Myocyte (in vitro differentiated cells): ENCODE measurements at places on chromosomes 1 and 21. TPM values are rescaled to one million over a fixed set of nuclear protein-coding genes. Genes with fewer than 3 reads are reported as not detected.

DNA sequence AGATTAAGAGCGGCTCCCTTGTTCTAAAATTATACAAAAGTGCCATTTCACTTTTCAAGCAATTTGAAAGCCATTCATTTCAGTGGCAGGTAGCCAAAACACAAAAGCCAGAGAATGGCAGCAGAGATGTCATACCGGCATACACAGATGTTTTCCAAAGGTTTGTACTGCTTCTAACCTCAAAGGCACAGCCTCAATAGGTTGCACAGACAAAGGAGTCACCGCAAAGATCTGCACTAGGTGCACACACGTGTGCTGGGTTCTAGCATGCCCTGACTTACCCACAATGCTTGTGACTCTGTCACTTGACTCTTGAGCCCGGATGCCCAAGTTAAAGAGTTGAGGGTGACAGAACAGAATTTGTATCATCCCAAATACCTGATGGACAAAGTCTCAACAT is 448.9 kb upstream of the ADGRL2 start:
- no peak for DNase-seq

GRCh38 chr1:41919764-41920397 is 1.2 kb upstream of the HIVEP3 start:
- DNase-seq, result peak; percentile 65

DNA sequence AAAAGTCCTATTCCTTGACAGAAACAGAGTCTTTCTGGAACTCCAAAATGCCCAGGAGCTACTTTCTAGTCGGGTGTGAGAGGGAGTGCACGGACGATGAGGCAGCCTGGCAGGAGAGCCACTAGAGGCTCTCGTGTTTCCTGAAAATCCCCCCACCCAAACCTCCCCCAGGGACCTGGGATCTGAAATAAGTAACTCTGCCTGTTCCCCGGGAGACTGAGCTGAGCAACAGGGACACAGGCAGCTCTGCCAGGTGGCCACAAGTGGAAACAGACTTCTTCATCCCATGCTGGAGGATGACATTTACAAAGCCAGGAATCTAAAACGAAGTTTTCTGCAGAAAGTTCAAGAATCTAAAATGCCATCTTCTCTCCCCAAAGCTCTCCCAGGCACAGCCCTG is 77.1 kb downstream of the ITPKB start:
- no peak for DNase-seq

GRCh38 chr1:201309416-201309815 is 26.1 kb downstream of the PKP1 start:
- peak; percentile 51 for DNase-seq

DNA sequence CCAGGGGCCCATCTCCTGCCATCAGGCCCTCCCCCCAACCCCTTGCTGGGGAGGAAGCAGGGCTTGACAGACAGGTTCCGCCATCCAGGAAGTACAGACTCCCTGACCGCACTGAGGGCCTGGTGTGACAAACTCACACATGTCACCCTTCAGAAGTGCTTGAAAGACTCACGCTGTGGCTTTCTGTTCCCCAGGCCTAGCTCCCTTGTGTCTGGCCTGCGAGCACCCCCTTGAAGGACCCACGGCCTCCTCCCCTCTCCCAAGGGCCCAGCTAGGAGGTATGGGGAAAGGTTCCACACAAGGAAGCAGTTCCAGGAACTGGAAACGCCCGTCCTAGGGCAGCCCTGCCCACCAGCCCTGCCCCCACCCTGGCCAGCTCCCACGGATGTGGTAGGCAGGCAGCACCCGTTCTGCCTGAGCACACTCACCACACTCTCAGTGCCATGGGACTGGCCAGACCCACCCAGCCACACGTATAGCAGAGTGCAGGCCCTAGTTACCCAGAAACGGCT is 26.7 kb downstream of the SLC2A1 start:
- DNase-seq, result no peak

DNA sequence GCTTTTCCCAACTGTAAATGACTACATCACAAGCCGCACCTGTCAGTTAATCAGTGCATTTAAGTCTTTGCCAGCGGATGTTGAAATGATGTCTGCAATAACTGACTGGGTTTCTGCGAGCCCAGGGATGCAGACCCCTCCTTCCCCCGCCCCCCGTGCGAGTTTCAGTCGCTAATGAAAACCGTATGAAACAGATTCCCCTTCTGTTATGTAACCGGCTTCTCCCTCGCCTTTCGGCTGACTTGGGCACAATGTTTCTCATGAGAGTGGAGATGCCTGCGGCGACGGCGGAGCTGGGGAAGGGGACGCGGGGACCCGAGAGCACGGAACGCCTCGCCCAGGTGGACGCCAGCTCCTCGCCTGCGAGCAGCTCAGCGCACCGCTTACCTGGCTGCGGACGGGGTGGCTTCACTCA is 753 bp downstream of the KCNJ6 start:
- DNase-seq, result peak; percentile 61

DNA sequence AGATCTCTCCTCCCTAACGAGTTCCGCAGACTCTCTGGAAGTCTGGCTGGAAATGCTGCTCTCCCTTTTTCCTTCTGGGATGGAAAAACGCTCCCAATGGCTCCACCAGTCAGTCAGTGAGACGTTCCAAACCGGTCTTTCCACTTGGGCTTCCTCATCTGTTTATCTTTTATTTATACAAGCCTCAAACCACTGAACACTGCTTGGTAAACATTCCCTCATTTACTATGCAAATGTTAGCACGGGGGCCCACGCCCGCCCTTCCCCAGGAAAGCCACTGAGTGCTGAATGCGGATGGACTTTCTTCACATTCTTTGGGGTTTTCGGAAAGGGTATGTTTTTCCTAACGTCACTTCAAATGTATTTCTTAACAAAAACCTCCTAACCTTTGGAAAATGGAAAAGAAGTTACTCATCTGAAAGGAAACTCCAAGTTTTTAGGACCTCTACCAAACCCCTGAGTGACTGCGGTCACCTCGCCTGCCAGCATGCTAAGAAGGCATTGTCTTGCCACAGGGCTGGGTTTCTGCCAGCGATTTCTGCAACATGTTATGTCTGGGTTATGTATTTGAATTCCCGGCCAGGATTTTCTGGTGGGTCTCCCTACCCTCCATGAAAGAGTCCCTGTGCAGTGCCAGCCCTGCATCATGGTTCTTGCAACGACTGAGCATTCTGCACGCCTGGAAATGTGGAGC is 14.0 kb upstream of the UMODL1 start:
- peak; percentile 43 for DNase-seq

- peak; percentile 8 for DNase-seq
Measured at GRCh38 chr1:42142894-42143675, 10.1 kb upstream of the GUCA2B start.

- no peak for DNase-seq
Measured at GRCh38 chr1:67700692-67701410, 15.8 kb downstream of the GADD45A start.

DNA sequence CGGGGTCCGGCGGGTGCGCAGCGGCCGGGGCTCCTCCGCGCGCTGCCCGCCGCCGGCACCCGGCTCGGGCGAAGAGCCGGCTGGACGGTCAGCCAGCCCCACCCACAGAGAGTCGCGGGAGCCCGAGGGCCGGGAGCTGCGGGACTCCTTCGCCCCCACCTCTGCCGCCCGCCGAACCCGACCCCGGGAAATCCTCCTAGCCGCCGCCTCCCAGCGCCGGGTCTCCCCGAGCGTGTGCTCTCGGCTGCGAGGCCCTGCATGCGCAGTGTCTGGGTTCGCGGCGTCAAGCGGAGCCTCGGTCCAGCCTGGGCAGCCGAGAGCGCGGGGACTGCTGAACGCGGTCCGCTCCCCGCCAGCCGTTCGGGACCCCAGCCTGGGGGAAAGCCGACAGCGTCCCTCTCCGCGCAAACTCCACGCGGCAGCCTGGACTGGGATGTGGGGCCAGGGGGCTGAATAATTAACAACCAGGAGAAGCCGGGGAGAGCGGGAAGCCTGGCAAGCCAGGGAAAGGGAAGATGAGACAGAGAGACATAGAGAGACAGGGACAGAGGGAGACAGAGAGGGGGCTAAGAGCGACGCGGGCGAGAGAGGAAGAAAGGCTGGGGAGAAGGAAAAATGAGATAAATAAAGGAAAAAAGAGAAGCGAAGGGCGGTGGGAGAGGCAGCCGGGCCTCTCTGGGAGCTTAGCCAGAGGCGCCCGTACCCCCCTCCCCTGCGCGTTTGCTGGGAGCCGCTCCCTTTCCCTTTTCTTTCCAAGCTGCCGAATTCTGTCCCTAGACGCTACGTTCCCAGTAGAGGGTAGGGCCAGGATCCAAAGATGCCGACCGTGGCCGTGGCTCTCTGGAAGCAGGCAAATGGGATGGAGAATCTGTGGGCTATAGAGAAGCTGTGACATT is 64.2 kb downstream of the MEF2D start:
- no peak for DNase-seq

GRCh38 chr1:118989878-118990378 is 1.8 kb upstream of the TBX15 start:
- no peak for DNase-seq

DNA sequence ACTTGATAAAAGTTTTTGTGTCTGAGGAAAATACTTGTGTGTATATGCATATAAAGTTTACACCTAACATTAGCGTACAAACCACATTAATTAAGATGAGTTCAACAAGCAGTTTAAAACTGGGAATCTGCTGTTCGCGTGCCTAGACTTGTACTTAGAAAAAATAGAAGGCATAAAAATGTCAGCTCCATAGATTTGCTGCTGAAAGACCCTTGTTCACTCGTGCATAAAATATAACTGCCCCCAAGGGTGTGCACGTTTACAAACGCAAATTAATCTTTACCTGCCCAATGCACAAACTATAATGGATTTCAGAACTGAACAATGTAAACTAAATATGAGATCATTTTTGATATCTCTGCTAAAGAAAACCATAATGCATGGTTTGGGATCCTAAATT is 392.3 kb upstream of the ADGRL2 start:
- DNase-seq, result no peak

GRCh38 chr1:36085126-36085525 is 1.2 kb downstream of the TEKT2 start:
- DNase-seq, result no peak

- DNase-seq, result no peak
Measured at GRCh38 chr1:203490607-203491006, 3.3 kb upstream of the OPTC start.

DNA sequence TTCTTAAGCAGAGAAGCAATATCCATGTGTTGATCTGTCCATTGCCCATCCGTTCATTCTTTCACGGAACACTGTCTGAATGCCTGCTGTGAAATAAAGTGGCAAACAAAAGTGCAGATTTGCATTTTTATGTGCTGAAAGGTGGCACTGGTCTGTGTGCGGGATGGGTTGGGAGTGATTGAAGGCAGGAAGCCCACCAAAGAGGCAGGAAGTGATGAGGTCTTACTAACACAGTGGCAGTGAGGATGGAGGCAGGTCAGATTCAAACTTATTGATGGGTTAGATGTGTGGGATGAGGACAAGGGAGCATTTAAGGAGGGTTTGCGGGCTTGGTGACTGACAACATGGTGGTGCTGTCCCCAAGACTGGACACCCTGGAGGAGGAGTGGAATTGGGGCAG is 8.3 kb downstream of the PTPRF start:
- DNase-seq, result no peak

DNA sequence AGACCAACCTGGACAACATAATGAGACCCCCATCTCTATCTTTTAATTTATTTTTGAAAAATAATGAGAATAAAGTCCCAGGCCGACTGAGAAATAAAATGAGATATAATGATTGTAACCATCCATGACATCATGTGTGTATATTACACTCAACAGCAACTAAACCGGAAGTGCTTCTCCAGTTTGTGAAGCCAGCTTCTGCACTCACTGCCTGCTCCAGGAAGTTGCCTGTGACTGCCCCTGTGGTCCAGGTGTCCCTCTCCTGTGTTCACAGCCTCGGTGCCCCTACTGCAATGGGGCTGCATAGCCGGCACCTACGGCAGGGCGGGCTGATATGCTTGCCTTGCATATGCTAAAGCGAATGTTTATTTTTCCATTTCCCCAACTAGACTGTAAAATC is 68.3 kb downstream of the SSBP3 start:
- no peak for DNase-seq

GRCh38 chr1:169586067-169586394 is 250 bp downstream of the F5 start:
- no peak for DNase-seq

DNA sequence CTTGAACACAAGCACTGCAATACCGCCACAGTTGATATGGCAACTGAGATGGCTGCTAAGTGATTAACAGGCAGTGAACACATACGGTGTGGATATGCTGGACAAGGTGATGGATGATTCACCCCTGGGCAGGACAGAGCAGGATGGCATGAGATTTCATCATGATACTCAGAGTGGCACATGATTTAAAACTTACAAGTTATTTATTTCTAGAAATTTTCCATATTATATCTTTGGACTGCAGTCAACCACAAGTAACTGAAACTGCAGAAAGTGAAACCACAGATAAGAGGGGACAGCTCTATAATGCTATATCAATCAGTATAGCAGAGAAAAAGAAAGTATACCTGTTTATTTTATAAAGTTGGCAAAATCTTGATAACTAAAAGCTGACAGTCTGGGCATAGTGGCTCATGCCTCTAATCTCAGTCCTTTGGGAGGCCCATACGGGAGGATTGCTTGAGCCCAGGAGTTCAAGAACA is 47.9 kb downstream of the PHACTR4 start:
- peak; percentile 72 for DNase-seq

- peak; percentile 39 for DNase-seq
Measured at GRCh38 chr1:225447650-225448089, 19.8 kb upstream of the LBR start.

DNA sequence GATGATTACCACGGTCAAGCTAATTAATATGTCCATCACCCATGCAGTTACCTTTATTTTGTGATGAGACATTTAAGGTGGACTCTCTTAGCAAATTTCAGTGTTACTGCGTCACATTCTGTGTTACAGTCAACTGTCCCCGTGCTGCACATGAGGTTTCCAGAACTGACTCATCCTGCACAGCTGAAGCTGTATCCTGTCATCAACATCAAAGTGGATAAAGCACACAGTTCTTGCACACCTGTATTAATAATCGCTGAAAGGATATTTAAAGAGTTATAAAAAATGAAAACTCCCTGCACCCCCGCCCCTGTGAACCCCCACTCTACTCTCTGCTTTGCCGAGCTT is 3.4 kb upstream of the KRTAP10-5 start:
- no peak for DNase-seq

DNA sequence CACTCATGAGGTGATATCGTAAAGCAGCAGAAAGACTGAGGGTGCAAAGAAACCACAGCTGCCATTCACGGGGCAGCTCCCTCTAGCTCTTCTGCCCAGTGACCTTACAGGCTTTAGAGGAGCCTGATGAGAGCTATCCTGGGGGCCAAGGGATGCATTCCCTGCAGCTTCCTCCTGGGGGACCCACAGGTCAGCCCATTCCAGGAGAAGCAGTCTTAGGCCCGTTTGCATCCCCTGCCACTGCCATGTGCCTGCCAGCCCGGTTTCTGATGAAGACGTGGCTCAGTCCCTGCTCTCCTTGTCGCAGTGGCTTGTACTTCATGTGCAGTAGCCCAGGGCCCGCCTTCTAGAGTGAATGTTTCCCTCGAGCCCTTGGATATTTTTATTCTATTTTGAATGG is 22.8 kb downstream of the ATP5PO start:
- DNase-seq, result no peak

GRCh38 chr1:159015440-159015909 is 5.8 kb downstream of the IFI16 start:
- DNase-seq, result peak; percentile 94

PLEKHA6 gene
- 16.7 and 18.7 TPM in 2 replicates for total RNA-seq

ANGEL2 gene
- total RNA-seq, result 36.3 and 59.0 TPM in 2 replicates

RXRG gene
- total RNA-seq, result 0.08 TPM in 1 of 2 replicates, not detected in the other

HES3 gene
- total RNA-seq, result not detected in 2 replicates

FYB2 gene
- total RNA-seq, result not detected in 2 replicates

ADCY10 gene
- not detected in 2 replicates for total RNA-seq

ZNF683 gene
- not detected in 2 replicates for total RNA-seq
